ENCODE measurements at places on chromosomes 6 and 20.

DNA sequence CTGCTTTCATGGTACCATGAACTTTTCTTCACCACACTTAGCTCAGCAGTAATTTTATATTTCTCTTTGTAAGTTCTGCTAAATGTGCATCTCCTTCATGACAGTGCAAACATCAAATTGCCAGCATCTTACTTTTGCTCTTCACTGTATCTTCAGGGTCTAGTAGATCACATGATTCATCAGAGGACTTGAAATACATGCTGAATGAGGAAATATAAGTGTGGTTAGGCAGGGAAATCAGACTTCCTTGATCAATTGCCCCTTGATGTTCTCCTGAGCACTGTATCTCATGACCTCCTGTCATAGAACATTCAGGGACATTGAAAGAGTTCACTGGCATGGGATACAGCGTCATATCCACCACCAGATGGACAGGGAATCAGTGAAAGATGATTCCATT is 25.3 kb upstream of the POLR1H start:
- no peak for DNase-seq

DNA sequence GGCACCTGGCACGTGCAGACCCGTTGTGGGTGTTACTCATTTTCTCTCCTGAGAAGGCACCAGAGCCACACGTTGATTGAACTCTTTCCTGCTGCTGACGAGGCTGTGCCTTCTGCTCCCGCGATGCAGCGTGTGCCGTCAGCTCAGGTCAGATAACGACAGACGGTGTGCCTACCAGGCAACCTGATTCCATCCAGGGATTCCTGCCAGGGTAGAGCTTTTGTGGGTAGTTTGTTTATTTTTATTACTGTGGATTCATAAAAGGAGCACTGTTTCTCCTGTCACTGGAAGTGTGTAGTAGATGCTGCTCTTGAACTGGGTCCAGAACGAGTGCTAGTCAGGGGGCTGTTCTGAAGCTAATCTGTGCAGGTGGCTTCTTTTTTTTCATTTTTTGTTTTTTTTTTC is 20.7 kb downstream of the PRPF6 start:
- DNase-seq = no peak

DNA sequence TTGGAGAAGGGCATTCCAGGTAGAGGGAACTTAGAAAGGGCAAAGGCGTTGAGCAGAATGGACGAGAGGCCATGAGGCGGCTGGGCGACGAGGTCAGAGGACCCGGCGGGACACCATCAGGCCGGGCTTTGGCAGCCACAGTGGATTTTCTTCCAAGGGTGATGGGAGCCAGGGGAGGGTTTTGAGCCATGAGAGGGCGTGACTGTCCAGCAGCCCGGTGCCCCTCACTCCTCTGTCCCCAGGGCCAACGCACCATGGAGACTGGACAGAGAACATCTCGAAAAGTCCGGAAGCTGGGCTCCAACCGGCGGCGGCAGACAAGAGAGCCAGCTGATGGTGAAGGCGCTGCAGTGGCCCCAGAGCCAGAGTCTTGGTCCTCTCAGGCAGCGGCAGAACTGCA is 6.4 kb downstream of the RAB44 start:
- DNase-seq = no peak

- DNase-seq = no peak
Measured at GRCh38 chr20:59948828-59949720, 8.9 kb downstream of the FAM217B start.

DNA sequence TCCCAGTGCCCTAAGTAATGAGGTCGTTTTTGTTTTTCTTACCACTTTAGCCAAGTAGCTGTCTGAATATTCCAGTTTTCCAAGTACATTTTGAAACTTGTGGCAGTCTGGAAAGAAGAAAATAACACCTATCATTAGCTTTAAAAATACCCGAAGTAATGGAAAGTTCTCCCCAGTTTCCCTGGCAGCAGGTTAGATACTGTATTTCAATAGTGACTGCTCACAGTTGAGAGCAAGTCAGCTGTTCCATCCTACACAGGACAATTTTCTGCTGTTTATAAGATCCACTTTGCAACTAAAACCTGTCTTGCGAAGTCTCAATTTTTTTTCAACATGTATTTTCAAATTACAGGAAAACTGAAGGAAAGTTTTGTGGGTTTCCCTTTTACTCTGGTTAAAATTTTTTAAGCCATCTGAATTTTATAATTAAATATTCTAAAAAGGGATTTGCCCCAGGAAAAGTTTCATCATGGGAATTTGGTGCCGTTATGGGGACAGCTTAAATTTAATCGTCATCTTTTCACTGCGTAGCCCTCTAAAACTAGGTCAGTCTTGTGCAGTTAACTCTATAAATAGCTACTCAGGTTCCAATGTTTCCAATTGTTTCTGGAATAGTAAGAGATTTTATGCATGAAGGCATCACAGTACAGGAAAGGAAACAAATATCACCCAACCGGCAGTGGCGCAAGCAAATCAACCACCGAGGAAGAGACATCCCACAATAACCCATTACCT is 96.9 kb downstream of the MBOAT1 start:
- DNase-seq = no peak

GRCh38 chr6:106619223-106619622 is 10.1 kb downstream of the RTN4IP1 start:
- DNase-seq = no peak
